ENCODE measurements at places on chromosomes 11 and 22. TPM values are rescaled to one million over a fixed set of nuclear protein-coding genes. Genes with fewer than 3 reads are reported as not detected.

DNA sequence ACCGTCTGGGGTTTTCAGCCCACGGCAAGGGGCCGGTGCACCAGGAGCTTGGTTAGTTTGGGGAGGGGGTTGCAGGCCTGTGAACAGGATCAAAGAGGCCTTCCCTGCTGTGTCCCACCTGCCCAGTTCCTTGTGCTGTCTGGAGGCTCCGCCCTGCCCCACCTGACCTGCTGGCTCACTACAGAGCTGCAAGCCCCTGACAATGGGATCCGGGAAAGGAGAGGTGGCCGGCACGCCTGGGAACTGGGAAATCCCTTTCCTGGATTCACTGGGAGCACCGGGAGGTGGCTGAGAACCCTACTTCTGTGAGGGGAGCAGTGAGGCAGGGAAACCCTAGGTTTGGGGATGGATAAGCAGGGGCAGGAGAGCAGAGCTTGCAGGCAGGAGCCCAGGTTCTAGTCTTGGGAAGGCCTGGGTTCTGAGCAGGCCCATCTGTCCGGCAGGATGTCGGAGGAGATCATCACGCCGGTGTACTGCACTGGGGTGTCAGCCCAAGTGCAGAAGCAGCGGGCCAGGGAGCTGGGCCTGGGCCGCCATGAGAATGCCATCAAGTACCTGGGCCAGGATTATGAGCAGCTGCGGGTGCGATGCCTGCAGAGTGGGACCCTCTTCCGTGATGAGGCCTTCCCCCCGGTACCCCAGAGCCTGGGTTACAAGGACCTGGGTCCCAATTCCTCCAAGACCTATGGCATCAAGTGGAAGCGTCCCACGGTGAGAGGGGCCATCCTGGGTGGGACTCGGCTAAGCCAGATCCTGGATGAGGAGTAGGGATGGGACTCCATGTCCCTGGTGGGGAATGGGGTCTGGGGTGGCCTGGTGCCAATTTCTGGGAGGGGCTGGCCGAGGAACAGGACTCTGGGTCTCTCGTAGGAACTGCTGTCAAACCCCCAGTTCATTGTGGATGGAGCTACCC is 786 bp downstream of the CAPN1 start:
- DNase-seq, result peak; percentile 25

DNA sequence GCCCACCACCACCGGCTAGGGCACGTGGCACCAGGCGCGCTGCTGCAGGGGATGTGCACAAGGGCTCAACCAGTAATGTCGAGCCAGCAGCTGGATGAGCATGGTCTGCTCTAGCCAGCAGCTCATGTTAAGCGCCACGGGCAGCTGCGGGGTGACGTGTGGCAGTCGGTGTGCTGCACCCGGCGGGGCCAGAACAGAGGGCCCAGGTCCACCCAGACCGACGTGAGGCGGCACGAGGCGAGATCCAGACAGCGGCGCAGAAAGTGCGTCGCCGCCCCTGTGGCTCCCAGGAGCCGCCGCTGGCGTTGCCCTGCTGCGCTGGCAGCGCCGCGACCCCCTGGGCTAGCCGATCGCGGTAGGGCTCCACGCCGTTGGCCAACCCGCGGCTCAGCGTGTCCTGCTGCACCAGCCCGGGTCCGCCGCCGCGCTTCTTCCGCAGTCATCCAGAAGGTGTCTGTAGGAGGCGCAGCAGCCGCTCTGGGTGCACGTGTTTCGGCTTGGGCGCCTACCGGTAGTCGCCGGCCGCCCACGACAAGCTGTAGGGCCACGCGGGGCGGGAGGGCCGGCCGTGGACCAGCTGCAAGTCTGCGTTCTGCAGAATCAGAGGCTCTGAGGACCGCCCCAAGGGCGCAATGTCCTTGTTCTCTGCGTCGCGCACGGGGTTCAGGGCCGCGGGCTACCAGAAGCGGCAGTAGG is 4.6 kb upstream of the GALR3 start:
- peak; percentile 25 for DNase-seq

DNA sequence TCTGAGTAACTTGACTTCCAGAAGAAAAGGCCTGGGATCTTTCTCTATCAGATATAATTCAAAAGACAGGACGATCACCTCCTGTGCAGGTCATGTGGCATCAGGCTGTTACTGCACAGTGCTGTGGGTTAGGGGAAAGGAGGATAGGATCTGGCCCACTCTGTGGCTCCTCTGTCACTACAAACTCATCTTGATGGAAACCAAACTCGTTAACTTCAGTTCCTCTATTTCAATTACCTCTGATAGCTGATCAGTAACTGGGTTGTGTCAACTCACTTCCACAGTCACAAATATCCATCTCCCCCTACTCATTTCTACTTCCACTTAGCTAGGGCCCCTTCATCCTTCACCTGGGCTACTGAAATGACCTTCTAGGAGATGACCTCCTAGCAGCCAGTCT is 95.2 kb downstream of the RCN1 start:
- no peak for DNase-seq

GRCh38 chr11:3006505-3007260 is 14.6 kb upstream of the NAP1L4 start:
- no peak for DNase-seq

GRCh38 chr22:35638410-35638809 is 9.8 kb upstream of the APOL6 start:
- DNase-seq, result no peak

GRCh38 chr11:61503135-61503770 is 5.3 kb upstream of the LRRC10B start:
- DNase-seq, result no peak

- DNase-seq, result no peak
Observed at GRCh38 chr22:24498824-24499223, 3.7 kb downstream of the UPB1 start.

GRCh38 chr11:35141071-35141470 is 2.1 kb downstream of the CD44 start:
- DNase-seq, result no peak

- no peak for DNase-seq
Observed at GRCh38 chr11:94140154-94140655, 11.6 kb downstream of the PANX1 start.

DNA sequence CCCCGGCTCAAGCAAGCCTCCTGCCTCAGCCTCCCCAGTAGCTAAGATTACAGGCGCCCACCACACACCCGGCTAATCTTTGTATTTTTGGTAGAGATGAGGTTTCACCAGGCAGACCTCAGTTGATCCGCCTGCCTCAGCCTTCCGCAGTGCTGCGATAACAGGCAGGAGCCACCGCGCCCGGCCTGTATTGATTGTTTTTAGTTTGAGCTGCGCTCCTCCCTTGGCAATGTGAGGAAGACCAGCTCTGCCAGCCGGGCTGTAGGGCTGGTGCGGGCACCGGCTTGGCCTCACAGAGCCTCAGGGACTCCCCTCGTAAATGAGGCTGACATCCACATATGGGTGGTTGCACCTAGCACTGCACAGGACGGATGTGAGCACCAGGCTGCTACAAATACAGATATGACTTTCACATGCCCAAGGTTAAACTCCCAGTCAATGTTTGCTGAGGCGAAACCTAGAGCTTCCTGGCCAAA is 7.5 kb upstream of the SLC2A11 start:
- DNase-seq, result peak; percentile 63

DNA sequence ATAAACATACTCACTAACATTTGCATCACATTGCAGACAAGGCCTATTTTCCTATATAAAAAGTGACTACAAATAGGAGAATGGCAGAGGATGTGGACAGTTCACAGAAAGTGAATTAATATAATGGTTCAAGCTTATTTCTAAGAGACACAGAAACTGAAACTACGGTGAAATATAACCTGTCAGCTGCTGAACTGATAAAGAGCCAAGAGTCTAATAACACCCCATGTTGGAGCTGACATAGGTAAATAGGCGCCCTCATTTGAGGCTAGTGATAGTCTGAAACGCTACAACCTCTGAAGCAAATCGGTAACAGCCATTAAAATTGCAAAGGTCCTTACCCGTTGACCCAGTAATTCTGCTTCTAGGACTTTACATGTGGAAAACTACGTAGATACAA is 14.0 kb downstream of the AP1B1 start:
- DNase-seq, result no peak

DNA sequence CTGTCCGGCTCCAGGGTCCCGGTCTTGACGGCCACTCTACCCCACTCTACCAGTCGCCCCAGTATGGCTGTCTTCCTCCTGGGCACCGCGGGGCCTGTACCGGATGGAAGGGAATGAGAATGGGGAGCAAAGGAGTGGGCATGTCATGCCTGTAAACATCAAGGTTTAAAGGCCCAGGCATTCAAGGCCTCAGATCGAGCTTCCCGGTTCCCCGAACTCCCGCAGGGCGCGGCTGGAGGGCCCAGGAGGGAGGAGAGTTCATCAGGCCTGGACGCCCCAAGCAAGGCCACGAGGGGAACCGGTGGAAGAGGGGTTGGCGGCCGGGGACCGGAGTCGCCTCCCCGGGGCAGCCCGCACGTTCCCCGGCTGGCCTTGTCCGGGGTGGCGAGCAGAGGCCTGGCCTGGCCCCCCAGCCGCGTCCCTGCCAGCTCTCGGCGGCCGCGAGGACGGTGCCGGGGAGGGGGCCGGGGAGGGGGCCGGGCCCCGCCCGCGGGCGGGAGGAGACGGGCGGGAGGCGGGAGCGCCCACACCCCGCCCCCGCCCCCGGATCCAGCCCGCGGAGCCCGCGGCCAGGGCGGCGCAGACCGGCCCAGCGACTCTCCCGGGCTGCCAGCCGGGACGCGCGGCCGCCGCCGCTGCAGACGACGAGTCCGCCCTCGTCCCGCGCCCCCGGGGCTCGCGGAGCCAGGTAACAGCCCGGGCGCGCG is at the start of gene CDC42EP1:
CDC42EP1 (plus strand) TSS at position 580 of the 707 bp plus-strand sequence. CDS start 5,870 bp downstream, outside the sequence.
- DNase-seq, result no peak

DNA sequence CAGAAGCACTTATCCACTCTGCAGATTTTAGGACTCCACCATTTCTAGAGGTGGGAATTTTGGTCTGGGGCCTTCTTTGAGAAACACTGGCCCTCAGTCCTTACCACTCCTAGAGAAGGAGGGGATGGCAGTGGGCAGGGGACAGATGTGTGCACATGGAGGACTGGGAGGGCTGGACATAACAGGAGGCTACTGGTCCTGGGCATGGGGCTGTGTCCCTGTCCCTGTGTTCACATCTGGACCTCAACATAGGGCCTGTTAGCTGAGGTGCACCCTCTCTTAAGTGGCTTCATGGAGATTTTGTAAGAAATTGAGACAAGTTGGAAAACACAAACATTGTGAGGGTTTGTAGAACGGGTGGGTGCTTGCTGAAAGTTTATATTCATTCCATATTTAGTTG is 103.4 kb downstream of the ATXN10 start:
- no peak for DNase-seq

- DNase-seq, result no peak
Observed at GRCh38 chr11:47617417-47617809, 23.2 kb upstream of the C1QTNF4 start.

GRCh38 chr22:25472382-25472781 is 92.1 kb upstream of the GRK3 start:
- no peak for DNase-seq

DNA sequence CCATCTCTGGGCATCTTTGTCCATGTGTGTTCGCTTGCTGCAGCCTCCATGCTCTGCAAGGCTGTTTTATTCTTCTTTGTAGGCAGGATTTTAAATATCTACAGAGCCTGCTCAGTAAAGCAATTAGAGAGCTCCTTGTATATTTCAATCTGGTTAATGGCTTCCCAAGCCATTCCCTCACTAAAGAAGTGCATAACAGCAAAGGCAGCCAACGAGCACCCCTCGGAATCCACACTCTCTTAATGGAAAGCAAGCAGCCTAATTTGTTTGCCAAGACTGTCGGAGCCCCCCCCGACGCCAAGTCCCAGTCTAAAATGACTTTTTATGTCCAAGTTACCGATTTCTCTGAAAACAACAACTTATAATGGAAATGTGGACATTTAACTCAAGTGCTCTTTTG is 123.6 kb downstream of the ARL14EP start:
- DNase-seq, result no peak

GRCh38 chr11:72735495-72736027 is 16.6 kb downstream of the ARAP1 start:
- no peak for DNase-seq

DNA sequence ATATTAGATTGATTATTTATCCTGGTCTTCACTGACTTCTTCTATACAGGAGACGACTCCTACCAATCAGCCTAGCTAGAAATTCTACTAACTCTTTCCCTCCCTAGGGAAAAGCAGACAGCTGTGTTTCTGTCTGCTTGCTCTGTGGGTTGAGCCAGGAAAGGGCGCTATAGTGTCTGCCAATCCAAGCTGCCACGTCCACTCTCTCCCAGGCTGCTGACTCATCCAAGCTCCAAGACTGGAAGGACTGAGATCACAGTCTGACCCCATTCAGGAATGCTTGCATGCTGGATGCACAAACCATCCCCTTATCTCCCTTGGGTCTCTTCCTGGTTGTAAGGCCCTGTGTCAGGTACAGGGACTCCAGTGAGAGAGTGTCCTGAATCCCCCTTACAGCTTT is 955.6 kb downstream of the OPCML start:
- DNase-seq, result no peak

- DNase-seq, result no peak
Observed at GRCh38 chr11:1988667-1989317, 8.8 kb downstream of the H19 start.

DNA sequence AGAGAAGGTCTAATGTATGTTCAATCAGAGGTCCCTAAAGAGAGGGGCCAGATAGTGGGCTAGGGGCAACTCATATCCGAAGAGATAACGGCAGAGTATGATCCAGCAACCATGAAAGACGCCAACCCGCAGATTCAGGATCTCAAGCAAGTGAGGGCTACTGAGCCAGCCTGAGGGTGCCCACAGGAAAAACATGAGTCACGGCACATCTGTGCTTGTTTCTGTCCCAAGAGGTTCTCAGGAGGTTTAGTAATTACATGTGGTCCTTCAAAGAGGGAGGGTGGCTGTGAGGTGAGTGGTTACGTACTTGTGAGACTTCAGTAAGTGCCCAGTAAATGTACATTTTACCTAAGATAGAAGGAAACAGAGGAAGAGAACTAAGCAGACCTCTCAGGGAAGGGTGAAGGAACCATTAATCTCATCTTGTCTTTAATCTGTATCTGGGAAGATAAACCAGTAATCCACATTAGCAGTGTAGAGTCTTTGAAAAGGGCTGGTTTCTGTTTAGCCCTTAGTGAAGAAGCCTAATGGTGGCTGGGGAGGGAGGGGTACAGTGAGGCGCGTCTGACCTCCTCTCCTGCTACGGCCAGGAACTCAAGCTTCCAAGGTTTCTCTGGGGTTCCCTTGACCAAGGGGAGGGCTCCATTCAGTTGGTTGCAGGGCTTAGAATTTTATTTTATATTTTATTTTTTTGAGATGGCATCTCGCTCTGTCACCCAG is 10.2 kb downstream of the SIRT3 start:
- DNase-seq, result no peak

DNA sequence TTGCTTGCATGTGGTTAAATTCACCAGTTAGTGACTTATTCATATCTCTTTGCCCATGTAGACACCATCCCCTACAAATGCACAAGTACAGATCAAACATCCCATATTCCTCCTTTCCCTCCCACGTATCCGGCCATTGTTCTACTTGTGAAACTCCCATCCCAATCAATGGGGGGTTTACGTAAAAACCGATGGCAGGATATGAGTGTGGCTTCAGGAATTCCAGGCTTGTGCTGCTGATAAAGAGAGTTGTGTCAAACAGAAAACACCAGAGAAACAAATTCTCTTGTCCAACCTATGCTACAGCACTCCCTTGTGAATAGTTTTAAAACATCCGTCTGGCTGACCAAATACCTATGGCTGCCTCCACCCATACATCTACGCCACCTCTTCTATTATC is 15.5 kb downstream of the FLI1 start:
- DNase-seq, result no peak

GRCh38 chr11:109851780-109852390 is 241.3 kb upstream of the ZC3H12C start:
- no peak for DNase-seq

ASRGL1 gene
- total RNA-seq, result 10.2 TPM

PATE2 gene
- 1.1 TPM for total RNA-seq

DRD4 gene
- 3.1 TPM for total RNA-seq

LINC01488 gene
- total RNA-seq, result not detected

OR8G5 gene
- not detected for total RNA-seq

GAS2L1 gene
- total RNA-seq, result not detected
